ENCODE measurements at places on chromosomes 3 and 15. TPM values are rescaled to one million over a fixed set of nuclear protein-coding genes. Genes with fewer than 3 reads are reported as not detected.

DNA sequence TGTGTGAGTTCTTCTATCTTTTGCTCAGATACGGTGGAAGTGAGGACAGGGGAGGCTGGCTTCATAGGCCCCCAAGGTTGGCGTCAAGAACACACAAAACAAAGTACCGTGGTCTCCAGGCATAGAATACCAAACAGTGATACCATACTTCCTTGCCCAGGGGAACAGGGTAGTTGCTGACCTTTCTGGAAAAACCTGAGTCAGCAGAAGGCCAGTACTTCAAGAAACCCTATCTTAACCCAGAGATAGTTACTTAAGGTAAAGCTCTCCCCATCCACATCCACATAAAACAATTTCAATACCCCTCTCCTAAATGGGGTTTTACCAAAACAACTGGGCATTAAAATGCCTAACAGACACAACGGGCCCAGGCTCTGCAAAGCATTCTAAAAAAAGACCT lies 29.6 kb upstream of the RPS17 start:
- no peak for DNase-seq
- H3K4me1 ChIP-seq = no peaks in the 10 kb centered on the region
- no peak overlapping the region for H3K27ac ChIP-seq
- H3K4me3 ChIP-seq = no peak overlapping the region

DNA sequence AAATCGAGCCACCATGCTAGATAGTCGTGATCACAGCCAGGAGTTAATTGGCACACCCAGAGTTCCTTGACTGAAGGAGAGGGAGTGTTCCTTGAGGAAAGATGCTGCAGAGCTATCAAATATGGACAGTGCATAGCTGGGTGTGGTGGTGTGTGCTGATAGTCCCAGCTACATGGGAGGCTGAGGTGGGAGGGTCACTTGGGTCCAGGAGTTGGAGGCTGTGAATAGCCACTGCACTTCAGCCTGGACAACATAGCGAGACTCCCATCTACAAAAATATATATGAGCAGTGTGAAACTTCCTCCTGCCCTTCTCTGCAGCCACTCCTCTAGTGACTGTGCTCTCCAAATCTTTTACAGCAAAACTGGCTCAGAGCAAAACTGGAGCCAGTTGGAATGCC lies 10.0 kb upstream of the USP13 start:
- H3K27ac ChIP-seq = no peak overlapping the region
- no peak for DNase-seq
- H3K4me3 ChIP-seq = no peak overlapping the region
- H3K4me1 ChIP-seq = no peaks in the 10 kb centered on the region
- H3K36me3 ChIP-seq = no peaks in the 10 kb centered on the region

DNA sequence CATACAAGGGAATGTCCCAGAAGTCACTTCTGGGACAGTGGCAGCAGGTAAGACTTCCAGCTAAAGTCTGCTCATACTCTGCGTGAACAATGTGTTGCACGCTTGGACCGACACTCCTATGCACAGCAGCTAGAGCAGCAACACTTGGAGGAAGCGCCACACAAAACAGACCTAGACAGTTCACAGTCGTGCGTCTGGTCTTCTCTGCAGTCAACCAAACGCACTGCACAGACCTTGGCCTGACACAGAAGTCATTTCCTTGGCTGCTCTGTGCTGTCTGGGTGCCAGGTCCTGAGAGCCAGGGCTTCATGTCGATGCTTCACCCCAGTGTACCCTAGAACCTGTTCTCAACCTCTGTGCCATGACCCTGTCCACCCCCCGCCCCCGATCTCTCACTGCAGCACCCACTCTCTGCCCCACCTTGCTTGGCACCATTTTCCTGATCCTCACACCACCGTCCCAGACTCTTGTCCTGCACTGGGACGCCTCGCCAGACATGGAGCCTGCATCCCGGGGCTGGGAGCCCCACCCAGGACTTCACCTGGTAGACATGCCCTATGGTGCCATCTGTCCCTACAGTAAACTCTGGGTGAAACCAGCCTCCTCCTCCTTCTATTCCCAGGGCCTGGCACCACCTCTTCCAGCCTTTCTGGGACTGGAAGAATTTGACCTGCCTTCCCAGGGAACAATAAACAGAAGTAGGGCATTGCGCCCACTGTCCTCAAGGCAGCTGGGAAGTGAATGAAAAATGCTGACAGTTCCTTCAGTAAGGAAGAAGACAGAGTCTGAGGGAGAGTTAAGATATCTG lies 3.1 kb downstream of the ATP10A start:
- H3K4me3 ChIP-seq = peak overlapping the region; percentile 62
- H3K27ac ChIP-seq = peak overlapping the region; percentile 35
- H3K27me3 ChIP-seq = no peaks in the 10 kb centered on the region

- no peaks in the 10 kb centered on the region for H3K27me3 ChIP-seq
- no peaks in the 10 kb centered on the region for H3K36me3 ChIP-seq
- H3K27ac ChIP-seq = no peak overlapping the region
- H3K4me1 ChIP-seq = no peaks in the 10 kb centered on the region
- DNase-seq = no peak
Measured at GRCh38 chr3:168839653-168840052, 743.9 kb upstream of the GOLIM4 start.

DNA sequence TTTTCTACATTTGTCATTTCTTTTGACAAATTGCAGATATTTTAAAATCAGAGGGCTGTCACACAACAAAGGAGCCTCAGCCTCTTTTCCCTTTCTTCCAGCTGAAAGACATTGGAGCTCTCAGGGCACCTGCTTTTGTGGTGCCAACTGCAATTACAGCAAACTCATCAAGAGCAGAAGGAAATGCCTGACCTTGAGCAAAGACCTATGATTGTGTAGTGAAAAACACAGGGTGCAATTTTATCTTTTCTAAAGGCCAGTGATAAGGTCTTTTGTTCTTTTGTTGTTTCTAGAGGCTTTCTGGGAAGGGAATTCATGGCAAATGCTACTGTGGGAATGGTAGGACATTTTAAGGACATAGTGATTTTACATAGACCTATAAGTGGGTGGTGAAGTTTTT lies 214.3 kb downstream of the OXSM start:
- H3K4me3 ChIP-seq = no peak overlapping the region
- H3K27ac ChIP-seq = no peak overlapping the region
- no peaks in the 10 kb centered on the region for H3K36me3 ChIP-seq
- DNase-seq = no peak
- H3K27me3 ChIP-seq = no peaks in the 10 kb centered on the region

DNA sequence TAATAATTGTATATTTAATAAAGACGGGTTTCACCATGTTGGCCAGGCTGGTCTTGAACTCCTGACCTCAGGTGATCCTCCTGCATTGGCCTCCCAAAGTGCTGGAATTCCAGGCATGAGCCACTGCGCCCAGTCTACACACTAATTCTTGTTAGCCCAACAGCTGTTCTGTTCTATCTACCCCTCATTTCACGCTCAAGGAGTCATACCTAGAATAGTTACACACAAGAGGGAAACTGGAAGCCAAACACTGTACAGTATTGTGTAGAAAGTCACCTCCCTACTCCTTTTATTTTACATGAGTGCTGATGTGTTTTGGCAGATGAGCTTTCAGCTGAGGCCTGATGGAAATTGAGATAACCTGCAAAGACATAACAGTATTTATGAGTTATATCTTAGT lies 13.4 kb upstream of the CTDSPL2 start:
- H3K27me3 ChIP-seq = no peaks in the 10 kb centered on the region
- no peak overlapping the region for H3K4me3 ChIP-seq
- no peak overlapping the region for H3K27ac ChIP-seq
- H3K36me3 ChIP-seq = no peaks in the 10 kb centered on the region
- no peaks in the 10 kb centered on the region for H3K4me1 ChIP-seq

- no peak for DNase-seq
- H3K27ac ChIP-seq = no peak overlapping the region
- no peaks in the 10 kb centered on the region for H3K27me3 ChIP-seq
- H3K4me1 ChIP-seq = no peaks in the 10 kb centered on the region
Measured at GRCh38 chr3:39668420-39668819, 141.0 kb upstream of the MYRIP start.

DNA sequence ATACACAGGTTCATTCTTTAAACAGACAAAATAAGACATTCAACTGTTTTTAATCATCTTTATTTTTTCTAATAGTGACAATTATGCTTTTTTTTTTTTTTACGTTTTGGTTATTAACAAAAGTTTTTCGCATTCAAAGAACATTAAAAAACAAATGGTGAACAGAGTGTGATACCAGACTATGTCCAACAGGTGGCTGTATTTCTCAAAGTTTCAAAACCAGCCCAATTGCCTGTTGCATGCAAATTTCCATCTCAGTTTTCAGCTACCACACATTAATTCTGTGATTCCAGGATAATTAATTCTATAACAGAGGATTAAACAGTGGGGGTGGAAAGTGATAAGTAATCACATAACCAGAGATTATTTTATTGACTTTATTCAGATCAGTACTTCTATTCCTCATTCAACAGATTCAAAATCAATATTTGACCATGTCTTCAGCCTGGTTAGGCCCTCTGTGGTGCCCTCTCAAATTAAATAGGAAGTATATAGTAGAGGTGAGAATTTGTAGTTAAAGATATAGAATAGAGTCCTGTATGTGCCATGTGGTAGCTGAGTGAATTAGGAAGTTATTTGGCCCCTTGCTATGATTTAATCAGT lies 122.2 kb upstream of the DCBLD2 start:
- no peaks in the 10 kb centered on the region for H3K27me3 ChIP-seq
- H3K36me3 ChIP-seq = no peaks in the 10 kb centered on the region
- H3K4me3 ChIP-seq = no peak overlapping the region
- no peaks in the 10 kb centered on the region for H3K4me1 ChIP-seq

DNA sequence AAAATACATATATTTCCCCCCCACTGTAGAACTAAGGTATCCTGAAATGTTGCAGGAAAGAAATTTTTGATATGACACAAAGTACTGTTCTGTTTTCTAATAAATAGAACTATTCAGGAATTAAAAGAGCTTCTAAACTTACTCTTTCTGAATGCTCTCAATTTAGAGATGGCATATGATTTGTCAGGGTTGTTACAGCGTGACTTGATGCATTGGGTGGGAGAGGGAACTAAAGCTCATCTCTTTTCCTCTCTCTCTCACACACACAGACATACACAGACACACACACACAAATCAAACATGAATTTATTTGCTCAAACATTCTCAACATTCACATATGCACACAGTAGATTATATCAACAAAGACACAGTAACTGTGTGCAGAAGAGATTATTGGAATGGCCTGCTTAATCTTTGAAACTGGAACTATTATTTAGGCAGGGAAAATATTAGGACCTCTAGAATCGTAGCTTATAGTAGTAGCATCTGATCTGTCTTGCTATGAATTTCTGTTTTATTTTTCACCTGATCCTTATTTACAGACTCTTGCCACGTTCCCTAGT lies 807.4 kb upstream of the GBE1 start:
- H3K27me3 ChIP-seq = no peaks in the 10 kb centered on the region
- DNase-seq = no peak
- no peak overlapping the region for H3K4me3 ChIP-seq
- H3K27ac ChIP-seq = no peak overlapping the region
- no peaks in the 10 kb centered on the region for H3K4me1 ChIP-seq

DNA sequence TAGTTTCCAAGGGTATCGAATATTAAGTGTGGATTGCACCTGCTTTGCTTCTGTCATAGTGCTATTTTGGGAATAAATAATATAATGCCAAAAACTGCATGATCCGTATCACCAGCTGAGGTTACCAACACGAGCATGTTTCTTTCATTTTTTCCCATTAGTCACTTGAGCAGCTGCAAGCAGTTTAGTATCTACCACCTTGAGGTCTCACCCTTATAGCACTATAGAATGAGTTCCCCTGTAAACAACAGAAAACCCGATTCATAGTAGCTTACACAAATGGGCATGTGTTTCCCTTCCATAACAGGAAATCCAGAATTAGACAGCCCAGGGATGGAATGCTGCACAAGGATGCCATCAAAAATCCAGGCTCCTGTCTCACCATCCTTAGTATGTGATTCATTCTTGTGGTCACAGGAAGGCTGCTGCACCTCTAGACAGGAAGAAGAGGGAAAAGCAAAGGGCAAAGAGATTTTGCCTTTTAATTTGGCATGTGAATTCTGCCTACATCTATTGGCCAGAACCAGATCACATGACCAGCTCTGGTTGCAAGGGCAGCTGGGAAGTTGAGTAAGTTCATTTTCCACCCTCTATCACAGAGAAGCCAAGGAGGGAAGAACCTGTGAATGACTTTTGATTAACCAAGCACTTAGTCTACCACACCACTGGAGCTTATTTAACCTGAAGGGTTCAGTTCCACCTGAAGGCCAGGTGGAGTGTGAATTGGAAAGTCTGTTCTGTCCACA lies 91.3 kb upstream of the SLC25A36 start:
- no peaks in the 10 kb centered on the region for H3K4me1 ChIP-seq
- no peak for DNase-seq
- H3K27me3 ChIP-seq = no peaks in the 10 kb centered on the region
- no peaks in the 10 kb centered on the region for H3K36me3 ChIP-seq
- no peak overlapping the region for H3K27ac ChIP-seq
- no peak overlapping the region for H3K4me3 ChIP-seq

COL8A1 gene
- 53.8 TPM for total RNA-seq

PLSCR2 gene
- total RNA-seq = not detected

Data from right atrium auricular region (tissue), 2 donors.